ENCODE measurements at places on chromosomes 4 and X. TPM values are rescaled to one million over a fixed set of nuclear protein-coding genes. Genes with fewer than 3 reads are reported as not detected.

Gene FAT4
- total RNA-seq = 1.1 TPM

Gene MAGEA2
- 87.1 TPM for total RNA-seq

Gene NHS
- total RNA-seq = 5.4 TPM

Gene FAT1
- total RNA-seq = 140 TPM

Gene CXCL1
- not detected for total RNA-seq

Gene CXCL5
- total RNA-seq = 0.10 TPM

Gene CT45A3
- 0.24 TPM for total RNA-seq

Gene CASP6
- 26.2 TPM for total RNA-seq

Gene ZCCHC18
- 1.2 TPM for total RNA-seq

Gene LGI2
- total RNA-seq = 0.67 TPM

Gene UGT2B17
- not detected for total RNA-seq

Gene BEND2
- total RNA-seq = not detected

Gene ALB
- not detected for total RNA-seq

Gene SATL1
- total RNA-seq = not detected

Gene IL21
- not detected for total RNA-seq

Data from HT1080 (cell line).